Mesothelial cell of epicardium (in vitro differentiated cells): ENCODE measurements at places on chromosomes 4 and X.

GRCh38 chr4:68995292-68995691, 43.7 kb upstream of the UGT2A3 start:
- no peak overlapping the region for H3K4me3 ChIP-seq
- H3K36me3 ChIP-seq = no peaks in the 10 kb centered on the region
- no peak overlapping the region for H3K27ac ChIP-seq

GRCh38 chrX:123740536-123740935, 7.7 kb upstream of the THOC2 start:
- no peaks in the 10 kb centered on the region for H3K36me3 ChIP-seq
- H3K4me3 ChIP-seq = no peak overlapping the region
- no peak overlapping the region for H3K27ac ChIP-seq
- peaks cover 8% of the 10 kb centered on the region for H3K4me1 ChIP-seq
- DNase-seq = no peak

DNA sequence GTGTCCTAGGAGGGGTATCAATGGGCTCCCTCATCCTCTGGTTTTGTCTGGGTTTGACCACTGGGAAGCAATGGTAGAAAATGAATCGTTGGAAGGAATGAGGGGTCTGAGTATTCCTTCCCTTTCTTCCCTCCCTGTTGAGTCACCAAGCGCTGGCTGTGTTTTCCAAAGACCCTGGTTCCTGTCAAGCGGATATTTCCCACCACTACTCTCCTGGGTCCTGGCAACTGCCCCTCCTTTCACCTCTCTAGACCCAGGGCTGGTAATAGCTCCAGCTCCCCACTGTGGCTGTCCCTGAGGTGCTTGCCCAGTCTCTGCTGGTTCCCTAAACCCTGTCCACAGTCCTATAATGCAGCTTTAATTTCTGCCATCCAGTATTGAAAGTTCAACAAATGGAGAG, 22.2 kb downstream of the SMIM43 start:
- no peak overlapping the region for H3K27ac ChIP-seq
- peaks cover 3% of the 10 kb centered on the region for H3K27me3 ChIP-seq
- H3K4me1 ChIP-seq = peaks cover 10% of the 10 kb centered on the region
- no peak for DNase-seq
- H3K4me3 ChIP-seq = no peak overlapping the region

DNA sequence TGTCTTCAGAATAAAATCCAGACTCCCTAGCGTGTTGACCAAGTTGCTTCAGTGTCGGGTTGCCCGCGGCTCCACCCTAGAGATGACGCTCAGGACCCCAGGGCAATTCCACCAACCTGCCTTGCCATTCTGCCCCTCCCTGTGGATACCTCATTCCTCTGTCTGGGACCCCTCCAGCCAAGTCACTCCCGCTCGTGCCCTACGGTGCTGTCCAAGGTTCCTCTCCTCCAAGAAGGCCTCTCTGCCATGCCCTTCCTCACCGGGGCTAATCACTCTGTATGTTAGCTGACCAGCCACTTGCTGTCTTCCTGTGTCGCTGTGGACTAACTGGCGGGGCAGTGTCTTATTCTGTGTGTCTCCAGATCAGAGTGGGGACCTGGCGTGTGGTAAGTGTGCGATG, 46.6 kb downstream of the TENM3 start:
- no peaks in the 10 kb centered on the region for H3K4me1 ChIP-seq
- peaks cover 1% of the 10 kb centered on the region for H3K36me3 ChIP-seq
- no peak overlapping the region for H3K27ac ChIP-seq

- H3K4me1 ChIP-seq = peaks cover 39% of the 10 kb centered on the region
- H3K27me3 ChIP-seq = peaks cover 2% of the 10 kb centered on the region
- H3K4me3 ChIP-seq = no peak overlapping the region
- H3K36me3 ChIP-seq = no peaks in the 10 kb centered on the region
- DNase-seq = no peak
Measured at GRCh38 chr4:81504112-81505003, 32.7 kb upstream of the RASGEF1B start.

DNA sequence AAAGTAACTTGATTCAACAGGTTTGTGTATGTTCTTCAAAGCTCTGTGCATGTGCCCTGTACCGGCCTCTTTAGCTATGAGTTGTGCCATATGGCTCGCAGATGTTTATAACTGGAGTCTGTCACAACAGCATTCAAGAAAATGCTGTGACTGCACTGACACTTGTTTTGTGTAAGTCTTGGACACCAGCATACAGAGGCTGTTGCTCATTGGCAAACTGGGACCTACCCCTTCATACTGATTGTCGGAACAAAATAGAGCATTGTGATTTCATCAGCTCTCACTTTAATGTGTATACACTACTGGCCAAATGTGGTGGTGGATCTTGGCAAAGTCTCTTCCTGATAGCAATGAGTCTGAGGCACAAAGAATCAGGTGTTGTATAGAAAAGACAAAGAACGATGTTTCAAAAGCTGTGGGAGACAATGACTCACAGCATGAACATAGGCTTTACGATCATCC, 133.9 kb downstream of the EGF start:
- H3K27ac ChIP-seq = no peak overlapping the region
- peaks cover 6% of the 10 kb centered on the region for H3K36me3 ChIP-seq
- peaks cover 24% of the 10 kb centered on the region for H3K4me1 ChIP-seq
- no peaks in the 10 kb centered on the region for H3K27me3 ChIP-seq
